Tracheal epithelial cell (primary cell): ENCODE measurements at places on chromosomes 4 and X. TPM values are rescaled to one million over a fixed set of nuclear protein-coding genes. Genes with fewer than 3 reads are reported as not detected.

Gene ARHGAP36
- total RNA-seq, result not detected in 2 replicates

Gene EPGN
- 5.8 and 13.5 TPM in 2 replicates for total RNA-seq

Gene PTPN13
- 64.1 and 72.9 TPM in 2 replicates for total RNA-seq

Gene ADGRG4
- total RNA-seq, result not detected in 2 replicates

Gene TCEAL6
- total RNA-seq, result not detected in 2 replicates
